Amniotic stem cell (primary cell): ENCODE measurements at places on chromosomes 1 and 21.

GRCh38 chr1:94245747-94246438 lies 8.5 kb upstream of the ARHGAP29 start:
- no peak for DNase-seq

- DNase-seq = no peak
These were observed 264.2 kb downstream of the DISC1 start for GRCh38 chr1:231890791-231891190.

DNA sequence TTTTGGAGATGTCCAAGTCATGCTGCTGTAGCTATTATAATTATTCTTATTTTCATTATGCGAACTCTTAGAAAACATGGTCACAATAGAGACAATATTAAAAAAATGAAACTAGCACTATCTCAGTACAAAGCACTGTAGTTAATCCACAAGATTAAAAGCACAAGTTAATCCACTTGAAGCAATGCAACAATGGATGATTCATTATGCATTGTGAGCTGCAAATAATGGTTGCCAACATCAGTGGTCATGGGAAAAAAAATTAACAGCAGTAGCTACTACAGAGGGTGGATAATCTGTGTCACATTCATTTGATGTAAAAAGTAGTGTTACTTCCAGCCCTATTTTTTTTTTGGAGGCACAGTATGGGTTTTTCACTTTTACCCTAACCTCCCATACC lies 56.7 kb downstream of the DPT start:
- DNase-seq = no peak

- peak; percentile 33 for DNase-seq
These were observed 14.3 kb downstream of the RRP15 start for GRCh38 chr1:218299416-218299815.

DNA sequence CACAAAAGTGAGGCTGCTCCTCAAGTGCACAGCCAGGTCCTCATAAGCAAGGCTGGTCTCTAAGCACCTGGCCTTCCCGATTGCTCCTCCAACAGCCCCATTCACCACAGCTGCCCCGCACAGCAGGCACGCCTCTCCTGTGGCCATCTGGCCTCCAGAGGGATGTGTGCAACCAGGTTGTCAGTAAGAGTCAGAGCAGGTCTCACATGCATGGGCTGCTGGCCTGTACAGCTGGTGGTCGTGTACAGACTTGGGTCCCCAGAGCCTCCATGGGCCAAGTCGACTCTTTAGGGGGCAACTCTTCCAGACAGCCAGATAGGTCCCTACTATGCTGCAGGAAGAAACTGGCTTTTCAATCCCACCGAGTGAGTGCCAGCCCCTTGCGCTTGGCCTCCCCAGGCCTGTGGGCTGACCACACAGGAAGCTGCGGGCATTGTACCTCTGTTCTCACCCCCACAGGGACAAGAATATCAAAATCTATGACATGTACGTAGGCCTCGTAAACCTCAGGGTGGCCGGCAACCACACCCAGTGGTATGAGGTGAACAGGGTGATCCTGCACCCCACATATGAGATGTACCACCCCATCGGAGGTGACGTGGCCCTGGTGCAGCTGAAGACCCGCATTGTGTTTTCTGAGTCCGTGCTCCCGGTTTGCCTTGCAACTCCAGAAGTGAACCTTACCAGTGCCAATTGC lies 1.4 kb downstream of the PRSS38 start:
- DNase-seq = no peak

GRCh38 chr1:16088996-16089395 lies 15.5 kb upstream of the FAM131C start:
- DNase-seq = peak; percentile 91

DNA sequence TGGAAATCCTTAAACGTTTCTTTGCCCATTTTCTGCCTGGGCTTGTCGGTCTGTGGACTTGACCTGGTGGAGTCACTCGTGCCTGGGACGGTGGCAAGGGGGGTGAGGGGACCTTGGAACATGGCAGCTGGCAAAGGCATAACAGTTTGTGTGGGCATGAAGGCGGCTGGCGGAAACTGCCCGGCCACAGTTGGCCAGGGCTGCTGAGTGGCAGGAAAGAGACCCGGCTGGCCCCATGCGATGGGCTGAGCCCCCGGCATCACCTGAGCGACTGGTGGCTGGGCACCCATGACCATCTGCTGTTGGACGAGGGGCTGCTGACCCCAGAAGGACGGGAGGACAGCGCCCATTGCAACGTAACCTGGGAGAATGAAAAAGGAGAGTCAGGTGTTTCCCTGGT lies 49.3 kb upstream of the C8B start:
- DNase-seq = no peak

- no peak for DNase-seq
These were observed 121.7 kb downstream of the DTL start for GRCh38 chr1:212157252-212157651.

DNA sequence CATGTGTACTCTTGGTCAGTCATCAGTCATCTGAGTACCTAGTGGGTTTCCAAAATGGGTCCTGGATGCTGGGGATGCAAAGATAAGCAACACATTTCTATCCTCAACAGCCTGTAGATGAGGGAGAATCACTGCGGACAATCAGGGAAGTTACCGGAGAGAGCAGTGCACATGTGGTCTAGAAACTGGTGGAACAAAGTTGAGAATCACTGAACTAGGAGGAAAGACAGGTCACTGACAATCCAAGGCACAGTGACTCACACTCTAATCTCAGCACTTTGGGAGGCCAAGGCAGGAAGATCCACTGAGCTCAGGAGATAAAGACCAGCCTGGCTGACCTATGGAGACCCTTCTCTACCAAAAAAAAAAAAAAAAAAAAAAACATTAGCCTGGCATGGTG lies 31.4 kb upstream of the LGALS8 start:
- no peak for DNase-seq

GRCh38 chr1:22239378-22239777 lies 96.5 kb upstream of the WNT4 start:
- no peak for DNase-seq

GRCh38 chr1:185824106-185824505 lies 89.9 kb downstream of the HMCN1 start:
- DNase-seq = no peak

- DNase-seq = no peak
These were observed 91.6 kb downstream of the GLUL start for GRCh38 chr1:182299728-182300616.

GRCh38 chr21:20999659-21000058 lies 1.4 kb downstream of the NCAM2 start:
- peak; percentile 31 for DNase-seq

DNA sequence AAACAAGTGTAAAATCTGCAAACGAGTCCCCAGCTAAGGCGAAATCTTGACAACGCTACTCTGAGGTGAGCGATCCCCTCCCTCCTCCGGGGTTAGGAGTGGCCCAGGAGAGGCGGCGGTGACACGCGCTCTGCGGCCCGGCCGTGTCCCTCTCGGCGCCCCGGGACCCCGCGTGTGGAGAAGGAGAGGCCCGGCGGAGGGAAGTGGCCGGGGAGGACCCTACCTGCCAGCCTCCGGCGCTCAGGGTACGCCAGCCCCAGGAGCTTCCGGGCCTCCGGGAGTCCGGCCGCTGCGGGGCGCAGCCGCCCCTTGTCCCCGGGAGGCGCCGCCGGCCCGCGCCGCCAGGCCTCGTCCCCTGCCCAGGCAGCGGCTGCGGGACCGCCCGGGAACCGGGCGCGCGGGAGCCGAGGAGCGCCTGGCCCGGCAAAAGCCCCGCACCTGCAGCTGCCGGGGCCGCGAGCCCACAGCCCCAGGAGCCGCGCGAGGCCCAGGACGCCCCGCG lies 543 bp downstream of the ABCB10 start:
- no peak for DNase-seq

DNA sequence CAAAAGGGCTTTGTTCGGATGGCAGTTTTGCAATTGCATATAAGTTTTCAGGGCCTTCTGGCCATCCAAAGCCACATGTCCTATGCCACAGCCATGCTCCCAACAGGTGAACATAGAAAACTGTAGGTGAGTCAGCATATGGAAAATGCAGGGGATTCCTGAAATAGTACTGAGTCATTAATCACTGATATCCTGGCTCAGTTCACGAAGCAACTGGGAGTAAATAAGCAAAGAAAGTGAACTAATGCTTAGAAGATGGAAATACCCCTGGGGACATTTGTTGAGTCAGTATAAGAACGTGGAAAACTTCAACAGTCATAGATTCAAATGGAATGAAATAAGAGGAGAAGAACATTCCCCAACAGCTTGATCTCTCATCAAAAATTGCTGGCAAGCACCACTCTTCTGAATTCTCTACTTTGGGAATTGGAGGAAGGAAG lies 148.9 kb upstream of the RUNX1 start:
- DNase-seq = peak; percentile 97

GRCh38 chr1:108850929-108851328 lies 6.0 kb downstream of the AKNAD1 start:
- DNase-seq = no peak

GRCh38 chr1:244030481-244031040 lies 20.5 kb upstream of the ZBTB18 start:
- DNase-seq = no peak

GRCh38 chr1:65814752-65815151 lies 22.1 kb downstream of the PDE4B start:
- no peak for DNase-seq

DNA sequence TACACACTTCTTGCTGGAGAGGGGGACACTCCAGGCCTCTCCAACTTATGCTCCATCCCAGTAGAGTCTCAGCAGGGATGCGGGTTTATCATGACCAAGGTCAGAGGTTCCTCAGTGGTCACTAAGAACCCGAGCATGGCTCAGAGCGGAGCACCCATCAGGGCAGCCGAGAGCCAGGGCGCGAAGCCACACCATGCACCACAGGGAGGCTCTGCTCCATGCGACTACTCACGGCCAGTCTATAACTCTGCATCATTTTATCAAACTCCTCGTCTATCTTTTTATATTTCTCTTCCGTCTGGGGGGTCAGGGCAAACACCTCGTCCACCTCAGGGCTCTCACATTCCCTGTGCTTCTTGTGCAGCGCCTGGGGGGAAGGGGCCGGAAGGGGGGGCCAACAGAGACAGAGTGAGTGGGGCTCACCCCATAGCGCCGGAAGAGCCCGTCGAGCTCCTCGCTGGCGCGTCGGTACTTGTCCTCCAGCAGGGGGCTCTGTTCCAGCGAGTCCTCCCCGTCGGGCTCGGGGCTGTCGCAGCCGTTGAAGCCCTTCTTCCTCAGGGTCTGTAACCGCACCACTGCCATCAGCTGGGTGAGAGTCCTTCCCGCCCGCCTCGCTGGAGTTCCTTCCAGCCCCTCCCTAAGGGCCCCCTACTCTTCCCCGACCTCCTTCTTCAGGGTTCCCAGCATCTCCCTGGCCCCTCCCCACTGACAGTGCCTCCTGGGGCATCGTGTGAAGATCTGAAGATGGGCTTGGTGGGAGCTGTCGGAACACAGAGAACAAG lies 20.0 kb downstream of the MEF2D start:
- DNase-seq = no peak

DNA sequence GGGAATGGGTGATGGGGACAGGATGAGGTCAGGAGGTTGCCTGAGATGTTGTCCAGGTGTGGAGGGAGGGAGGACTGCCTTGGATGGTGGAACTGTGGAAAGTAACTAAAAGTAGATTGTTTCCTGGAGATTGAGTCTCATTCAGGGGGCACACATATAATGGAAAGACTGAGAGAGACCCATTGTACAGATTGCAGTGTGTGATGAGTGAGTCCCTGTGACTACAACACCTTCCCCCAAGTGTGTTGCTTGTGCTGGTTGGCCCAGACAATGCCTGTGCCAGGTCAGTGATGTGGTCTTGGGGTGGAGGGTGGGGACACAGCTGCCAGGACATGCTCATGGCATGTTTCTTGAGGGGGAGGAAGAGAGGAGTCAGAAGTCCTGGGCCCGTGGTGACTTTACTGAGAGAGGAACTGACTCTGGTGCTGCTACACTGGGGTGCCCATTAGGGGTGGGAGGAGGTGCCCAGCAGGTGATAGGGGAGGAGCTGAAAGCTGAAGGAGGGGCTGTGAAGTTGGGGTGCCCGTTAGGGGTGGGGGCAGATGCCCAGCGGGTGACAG lies 5.2 kb downstream of the SNAP47 start:
- DNase-seq = no peak
